ENCODE measurements at places on chromosomes 7 and 10.

GRCh38 chr7:46568420-46569132 lies 647.5 kb upstream of the IGFBP3 start:
- no peak for DNase-seq

DNA sequence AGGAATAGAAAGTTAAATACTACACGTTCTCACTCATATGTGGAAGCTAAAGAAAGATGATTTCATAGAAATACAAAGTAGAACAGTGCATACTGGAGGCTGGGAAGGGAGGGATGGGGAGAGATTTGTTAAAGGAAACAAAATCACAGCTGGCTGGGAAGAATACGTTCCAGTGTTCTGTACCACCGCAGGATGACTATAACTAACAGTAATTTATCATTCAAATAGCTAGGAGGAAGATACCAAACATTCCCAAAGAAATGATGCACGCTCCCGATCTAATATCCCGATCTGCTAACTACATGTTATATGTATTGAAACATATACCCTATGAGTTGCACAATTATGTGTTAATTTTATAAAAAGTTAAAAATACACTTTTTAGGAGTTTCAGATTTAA lies 162.3 kb downstream of the ZMYND11 start:
- DNase-seq = no peak

DNA sequence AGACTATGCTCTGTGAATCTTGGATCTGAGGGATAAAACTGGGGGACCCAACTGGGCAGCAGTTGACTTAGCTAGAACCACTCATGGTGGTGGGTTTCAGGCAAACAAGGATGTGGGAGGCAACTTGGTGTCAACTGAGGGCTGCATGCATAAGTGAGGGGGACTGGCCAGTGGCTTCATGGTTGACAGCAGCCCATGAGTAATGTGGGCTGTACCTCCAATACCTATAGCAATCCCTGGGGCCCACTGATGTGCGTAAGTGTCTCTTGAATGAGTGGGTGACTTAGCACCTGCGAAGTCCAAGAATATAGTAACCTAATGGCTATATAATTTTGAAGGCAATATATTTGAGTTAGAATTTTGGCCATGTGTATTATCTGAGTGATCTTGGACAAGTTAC lies 13.7 kb upstream of the MAP3K8 start:
- DNase-seq = no peak

DNA sequence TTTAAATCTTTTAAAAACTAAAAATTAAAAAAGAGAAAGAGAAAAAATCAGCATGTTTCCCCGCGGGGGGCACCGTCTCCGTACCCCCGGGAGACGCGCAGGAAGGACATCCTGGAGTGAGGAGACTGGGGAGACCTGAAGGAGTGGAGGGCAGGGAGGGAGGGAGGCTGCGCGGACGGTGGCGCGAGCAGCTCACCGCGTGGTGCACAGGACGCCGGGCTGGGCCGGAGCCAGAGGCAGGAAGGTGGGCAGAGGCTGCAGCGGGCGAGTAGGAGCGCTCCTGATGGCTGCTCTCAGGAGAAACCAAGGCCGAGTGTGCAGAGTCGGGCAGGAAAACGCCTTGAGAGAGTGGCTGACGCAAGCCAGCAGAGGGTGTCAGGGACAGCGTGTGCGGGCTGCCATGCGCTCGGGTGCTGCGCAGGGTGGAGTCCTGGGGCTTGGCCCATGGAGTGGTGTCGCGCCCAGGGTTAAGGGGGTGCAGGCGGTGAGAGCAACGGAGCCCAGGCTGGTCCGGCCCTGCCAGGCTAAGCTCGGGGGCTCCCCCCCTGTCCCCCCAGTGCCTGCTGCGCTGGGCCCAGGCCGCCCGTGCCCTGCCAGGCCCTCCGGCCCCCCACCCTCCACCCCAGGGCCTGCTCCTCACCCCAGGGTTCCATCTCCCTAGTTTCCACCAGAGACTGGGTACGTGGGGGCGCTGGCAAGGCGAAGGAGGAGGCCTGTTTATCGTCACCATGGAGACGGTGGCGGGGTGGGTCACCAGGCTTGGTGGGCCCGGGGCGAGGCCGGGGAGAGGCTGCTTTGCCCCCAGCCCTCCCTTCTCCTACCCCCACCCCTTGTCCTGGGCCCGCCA lies 28.9 kb upstream of the FXYD4 start:
- DNase-seq = no peak

DNA sequence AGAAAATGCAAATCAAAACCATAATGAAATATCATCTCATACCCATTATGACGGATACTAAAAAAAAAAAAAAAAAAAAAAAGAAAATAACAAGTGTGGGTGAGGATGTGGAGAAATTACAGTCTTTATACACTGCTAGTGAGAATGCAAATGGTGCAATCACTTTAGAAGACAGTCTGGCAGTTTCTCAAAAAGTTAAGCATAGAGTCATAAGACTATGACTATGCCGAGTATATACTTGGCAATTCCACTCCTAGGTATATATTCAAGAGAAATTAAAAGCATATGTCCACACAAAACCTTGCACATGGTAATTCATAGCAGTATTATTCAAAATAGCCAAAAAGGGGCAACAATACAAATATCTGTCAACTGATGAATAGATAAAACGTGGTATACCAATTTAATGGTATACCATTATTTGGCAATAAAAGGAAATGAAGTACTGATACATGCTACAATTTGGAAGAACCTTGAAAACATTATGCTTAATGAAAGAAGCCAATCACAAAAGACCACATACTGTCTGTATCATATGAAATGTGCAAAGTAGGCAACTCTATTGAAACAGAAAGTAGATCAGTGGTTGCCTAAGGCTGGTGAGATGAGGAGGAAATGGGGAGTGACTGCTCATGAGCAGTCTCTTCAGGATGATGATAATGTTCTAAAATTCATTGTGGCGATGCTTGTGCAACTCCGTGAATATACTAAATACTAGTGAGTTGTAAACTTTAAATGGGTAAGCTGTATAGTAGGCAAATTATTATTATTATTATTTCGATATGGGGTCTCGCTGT lies 90.1 kb upstream of the NANOS1 start:
- no peak for DNase-seq

GRCh38 chr7:138546829-138547228 lies 86.8 kb downstream of the TRIM24 start:
- no peak for DNase-seq

DNA sequence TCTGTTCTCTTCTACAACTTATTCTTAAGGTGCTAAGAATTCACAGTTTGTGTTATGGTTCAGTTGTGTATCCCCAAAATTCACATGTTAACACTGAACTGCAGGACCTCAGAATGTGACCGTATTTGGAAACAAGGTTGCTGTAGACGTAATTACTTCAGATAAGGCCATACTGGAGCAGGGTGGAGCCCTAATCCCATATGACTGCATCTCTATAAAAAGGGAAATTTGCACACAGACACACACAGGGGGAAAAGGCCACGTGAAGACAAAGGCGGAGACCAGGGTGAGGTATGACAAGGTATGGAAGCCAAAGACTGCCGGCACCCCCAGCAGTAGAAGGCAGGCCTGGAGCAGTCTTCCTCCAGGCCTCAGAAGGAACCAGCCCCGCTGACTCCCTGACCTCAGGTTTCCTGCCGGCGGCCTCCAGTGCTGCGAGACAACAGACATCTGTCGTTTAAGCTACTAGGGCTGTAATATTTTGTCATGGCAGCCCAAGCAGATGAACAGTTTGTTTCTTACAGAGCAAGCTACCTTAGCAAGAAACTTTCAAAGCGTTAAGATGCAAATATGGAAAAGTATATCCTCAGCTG lies 98.7 kb downstream of the PROSER2 start:
- no peak for DNase-seq

- no peak for DNase-seq
Measured at GRCh38 chr7:116441534-116441933, 58.0 kb upstream of the CAV2 start.

GRCh38 chr10:23037152-23037551 lies 58.2 kb upstream of the MSRB2 start:
- DNase-seq = no peak

DNA sequence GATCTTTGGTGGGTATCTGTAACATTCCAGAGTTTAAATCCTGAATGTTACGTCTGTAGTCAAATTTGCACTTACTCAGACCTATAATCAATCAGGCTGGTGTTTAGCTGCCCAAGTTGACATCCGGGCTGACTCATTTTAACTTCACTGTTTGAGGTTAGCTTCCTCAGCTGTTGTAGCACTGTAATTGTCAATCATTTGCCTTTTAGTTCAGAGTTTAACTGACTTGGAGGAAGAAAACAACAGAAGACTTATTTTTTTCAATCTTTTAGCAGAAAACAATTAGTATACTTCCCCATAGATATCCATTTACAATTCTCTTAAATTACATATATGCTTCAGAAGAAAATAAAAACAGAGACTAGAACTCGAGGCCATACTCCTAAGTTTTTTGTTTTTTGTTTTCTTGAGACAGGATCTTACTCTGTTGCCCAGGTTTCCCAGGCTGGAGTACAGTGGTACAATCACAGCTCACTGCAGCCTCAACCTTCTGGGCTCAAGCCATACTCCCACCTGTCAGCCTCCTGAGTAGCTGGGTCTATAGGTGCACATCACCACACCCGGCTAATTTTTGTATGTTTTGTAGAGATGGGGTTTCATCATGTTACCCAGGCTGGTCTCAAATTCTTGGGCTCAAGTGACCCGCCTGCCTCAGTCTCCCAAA lies 38.5 kb upstream of the LRRC17 start:
- no peak for DNase-seq

GRCh38 chr7:21314954-21315353 lies 112.9 kb upstream of the SP4 start:
- no peak for DNase-seq

- no peak for DNase-seq
Measured at GRCh38 chr10:44939691-44940401, 19.8 kb upstream of the RASSF4 start.

- no peak for DNase-seq
Measured at GRCh38 chr10:124646483-124647352, 97.5 kb downstream of the FAM53B start.
